ENCODE measurements at places on chromosomes 6 and 20.

DNA sequence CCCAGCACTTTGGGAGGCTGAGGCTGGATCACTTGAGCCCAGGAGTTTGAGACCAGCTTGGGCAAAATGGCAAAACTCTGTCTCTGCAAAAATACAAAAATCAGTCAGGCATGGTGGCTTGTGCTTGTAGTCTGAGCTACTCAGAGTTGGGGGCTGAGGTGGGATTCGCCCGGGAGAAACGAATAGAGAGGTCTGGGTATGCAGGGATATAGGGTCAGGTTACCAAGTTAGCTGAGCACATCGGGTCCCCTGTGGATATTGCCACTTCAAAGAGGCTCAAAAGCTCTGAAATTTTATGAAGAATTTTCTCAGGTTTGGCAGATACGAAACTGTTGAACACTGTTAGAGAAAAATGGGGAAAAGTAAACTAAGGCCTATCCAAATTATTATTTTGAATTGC is 120.9 kb upstream of the SGK1 start:
- DNase-seq, result no peak

- no peak for DNase-seq
These were observed 52.0 kb downstream of the MYLIP start for GRCh38 chr6:16180696-16181438.

GRCh38 chr20:62791301-62792181 is 4.7 kb upstream of the MRGBP start:
- DNase-seq, result peak; percentile 94

GRCh38 chr6:47734831-47735481 is 36.6 kb downstream of the ADGRF4 start:
- DNase-seq, result no peak

- peak; percentile 35 for DNase-seq
These were observed 88.0 kb upstream of the ADGRF1 start for GRCh38 chr6:47130086-47130485.

DNA sequence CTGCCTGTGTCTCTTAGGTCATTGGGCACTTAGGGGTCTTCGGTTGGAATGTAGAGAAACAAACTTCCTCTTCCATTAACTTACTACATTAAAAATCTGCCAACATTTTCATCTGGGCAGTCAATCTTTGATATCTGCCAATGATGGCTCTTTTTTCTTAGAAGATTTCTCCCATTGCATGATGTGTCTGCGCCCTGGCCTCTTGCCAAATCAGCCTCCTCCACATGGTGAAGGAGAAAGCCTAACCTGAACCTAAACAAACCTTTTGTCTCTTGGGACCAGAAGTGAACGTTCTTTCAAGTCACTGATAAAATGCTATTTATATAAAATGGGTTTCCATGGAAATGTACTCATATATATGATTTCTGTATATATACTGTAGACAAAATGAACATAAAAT is 998.9 kb upstream of the GJE1 start:
- DNase-seq, result no peak

GRCh38 chr6:34515473-34516387 is 40.4 kb downstream of the SPDEF start:
- no peak for DNase-seq

DNA sequence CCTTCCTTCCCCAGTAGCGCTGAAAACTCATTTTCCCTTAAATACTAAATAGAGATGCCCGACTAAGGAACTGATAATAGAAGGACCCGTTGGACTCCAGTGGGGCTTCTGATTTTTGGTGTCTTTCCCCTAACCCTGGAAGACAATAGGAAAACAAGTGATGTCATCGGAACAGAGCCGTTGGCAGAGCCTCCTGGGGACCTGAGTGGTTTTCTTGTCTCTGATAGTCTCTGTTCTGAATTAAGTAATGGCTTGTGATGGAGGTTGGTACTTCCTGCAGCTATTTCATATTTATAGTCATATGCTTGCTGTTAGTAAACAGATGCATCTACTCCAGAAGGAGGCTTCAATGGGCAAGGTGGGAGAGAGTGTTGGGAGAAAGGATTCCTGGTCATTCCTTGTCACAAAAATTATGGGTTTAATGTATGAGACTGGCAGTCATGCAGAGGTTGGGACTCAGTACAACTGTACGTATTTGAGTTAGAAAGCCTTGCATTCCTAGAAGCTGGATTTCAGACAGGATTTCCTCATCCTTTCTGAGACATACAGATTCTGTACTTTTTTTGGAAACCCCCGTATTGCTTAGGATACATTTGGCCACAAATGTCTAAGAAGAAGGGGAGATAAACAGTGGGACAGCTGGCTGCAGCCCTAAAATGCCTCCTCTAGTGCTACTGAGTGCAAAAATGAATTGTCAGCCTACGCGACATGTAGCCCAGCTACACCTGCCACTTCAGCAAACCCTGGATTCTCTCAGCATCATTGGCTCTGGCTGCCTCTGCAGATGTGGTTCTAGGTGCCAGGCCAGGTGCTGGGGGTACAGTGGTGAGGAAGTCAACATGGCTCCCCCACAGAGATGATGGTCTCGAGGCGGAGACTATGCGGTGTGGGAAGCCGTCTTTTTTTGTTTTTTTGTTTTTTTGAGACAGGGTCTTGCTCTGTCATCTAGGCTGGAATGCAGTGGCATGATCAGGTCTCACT is 38.1 kb downstream of the CDS2 start:
- no peak for DNase-seq

- no peak for DNase-seq
These were observed 15.7 kb downstream of the BRD2 start for GRCh38 chr6:32983964-32984621.

Data from choroid plexus epithelial cell (primary cell).